H1 (cell line): ENCODE measurements at places on chromosomes 13 and 19. TPM values are rescaled to one million over a fixed set of nuclear protein-coding genes. Genes with fewer than 3 reads are reported as not detected.

DNA sequence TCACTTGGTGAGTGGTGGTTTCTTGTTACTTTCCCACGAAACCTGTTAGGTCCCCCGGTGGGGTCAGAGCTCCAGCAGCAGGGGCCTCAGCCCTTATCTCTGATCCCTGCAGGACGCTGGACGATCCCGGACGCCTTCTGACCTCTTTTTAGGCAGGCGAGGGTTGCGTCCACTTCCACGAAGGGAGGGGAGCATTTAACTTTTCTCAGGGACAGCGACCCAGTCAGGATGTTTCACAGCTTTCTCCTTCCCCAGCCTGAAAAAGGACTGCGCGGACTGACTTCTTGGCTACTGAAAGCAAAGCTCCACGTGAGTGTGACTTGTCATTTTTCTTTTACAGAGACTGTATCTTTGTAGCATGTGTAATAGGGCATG is 692 bp downstream of the ZNF234 start:
- DNase-seq, result peak; percentile 45

DNA sequence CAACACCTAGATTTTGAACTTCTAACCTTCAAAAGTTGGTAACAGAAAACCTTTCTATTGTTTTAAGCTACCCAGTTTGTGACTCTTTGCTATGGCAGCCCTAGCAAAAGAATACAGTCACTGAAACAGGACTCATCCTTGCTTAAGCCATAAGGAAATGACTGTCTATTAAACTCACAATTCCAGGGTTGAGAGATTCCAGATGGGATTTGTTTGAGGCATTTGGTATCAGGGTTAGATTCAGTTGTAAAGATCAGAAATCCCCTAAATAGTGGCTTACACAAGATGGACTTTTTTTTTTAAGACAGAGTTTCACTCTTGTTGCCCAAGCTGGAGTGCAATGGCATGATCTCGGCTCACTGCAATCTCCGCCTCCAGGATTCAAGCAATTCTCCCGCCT is 41.1 kb upstream of the RGCC start:
- no peak for DNase-seq

DNA sequence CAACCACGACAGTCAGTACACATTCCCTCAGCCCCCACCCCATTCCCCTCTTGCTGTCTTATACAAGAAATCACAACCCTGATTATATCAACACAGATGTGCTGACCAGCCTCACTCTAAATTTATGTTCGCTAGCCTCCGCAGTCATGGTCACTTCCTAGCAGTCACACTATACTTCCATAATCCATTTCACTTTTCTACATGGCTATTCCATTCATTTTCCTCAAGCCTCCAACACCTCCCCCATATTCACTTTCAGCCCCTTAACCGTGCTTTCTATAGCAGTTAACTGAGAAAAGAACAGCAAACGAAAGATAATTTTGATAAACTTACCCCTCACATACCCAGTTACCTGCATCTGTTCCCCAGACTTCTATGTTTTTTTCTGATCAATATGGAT is 8.4 kb downstream of the LSM14A start:
- DNase-seq, result no peak

The TEKTIP1 gene
- total RNA-seq, result 1.0 and 1.1 TPM in 2 replicates

DNA sequence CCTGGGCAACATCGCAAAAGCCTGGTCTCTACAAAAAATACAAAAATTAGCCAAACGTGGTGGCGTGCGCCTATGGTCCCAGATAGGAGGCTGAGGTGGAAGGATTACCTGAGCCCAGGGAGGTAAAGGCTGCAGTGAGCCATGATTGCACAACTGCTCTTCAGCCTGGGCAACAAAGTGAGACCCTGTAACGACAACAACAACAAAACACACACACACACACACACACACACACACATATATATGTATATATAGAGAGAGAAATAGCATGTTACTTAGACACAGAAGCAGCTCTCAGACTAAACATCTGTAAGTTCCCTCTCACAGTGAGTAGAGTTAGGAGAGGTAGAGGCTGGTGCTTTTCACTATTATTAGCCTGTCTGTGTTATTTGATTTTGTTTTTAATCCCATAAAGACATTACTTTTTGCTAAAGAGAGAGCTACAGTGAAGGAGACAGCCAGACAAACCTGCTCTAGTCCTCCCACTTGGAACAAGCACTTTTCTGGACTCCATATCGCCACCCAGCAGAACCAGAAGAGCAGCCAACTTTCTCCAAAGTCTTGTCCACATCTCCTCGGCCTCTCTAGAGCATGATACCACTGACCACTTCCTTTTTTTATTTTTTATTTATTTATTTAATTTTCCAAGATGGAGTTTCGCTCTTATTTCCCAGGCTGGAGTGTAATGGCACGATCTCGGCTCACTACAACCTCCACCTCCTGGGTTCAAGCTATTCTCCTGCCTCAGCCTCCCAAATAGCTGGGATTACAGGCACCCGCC is 2.8 kb upstream of the LIN7B start:
- DNase-seq, result no peak

GRCh38 chr13:81610644-81611043 is 1269.7 kb upstream of the SPRY2 start:
- DNase-seq, result no peak

The MISP gene
- total RNA-seq, result 0.43 and 0.54 TPM in 2 replicates

- DNase-seq, result no peak
These were observed 697 bp upstream of the DGKH start for GRCh38 chr13:42047561-42048341.

DNA sequence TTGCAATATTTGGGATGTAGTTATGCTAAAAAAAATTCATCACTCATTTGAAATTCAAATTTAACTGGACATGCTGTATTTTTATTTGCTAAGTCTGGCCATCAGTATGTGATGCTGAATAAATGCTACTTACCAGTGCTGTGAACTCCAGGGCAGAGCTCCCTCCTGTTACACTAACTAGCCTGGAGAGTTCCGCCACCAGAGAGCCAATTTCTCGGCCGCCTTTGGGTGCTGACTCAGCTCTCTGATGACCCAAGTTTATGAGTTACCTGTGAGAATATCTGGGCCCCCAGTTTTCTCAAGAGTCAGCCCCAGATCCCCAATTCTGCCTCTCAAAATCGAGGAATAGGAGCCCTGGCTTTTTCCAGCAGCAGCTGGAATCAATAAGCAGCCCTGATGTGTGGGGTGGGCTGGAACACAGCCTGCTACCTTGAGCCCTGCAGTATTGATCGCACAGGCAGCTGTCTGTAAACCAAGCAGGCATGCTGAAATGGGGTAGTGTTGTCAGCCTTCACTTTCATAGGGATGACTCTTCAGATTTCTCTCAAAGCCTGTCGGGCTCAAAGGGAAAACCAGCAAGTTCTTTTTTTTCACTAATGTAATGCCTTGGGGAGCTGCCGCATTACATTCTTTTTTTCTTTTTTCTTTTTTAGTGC is 113.7 kb downstream of the DNAJC15 start:
- DNase-seq, result no peak

The FAM216B gene
- total RNA-seq, result not detected in 2 replicates

The CCL25 gene
- not detected in 2 replicates for total RNA-seq

GRCh38 chr19:7852851-7853769 is 21.1 kb downstream of the PRR36 start:
- peak; percentile 97 for DNase-seq
